SJCRH30 (cell line): ENCODE measurements at places on chromosomes 7 and 10.
A peak's percentile ranks its signal among the peaks of the same experiment; 100 is the strongest.

DNA sequence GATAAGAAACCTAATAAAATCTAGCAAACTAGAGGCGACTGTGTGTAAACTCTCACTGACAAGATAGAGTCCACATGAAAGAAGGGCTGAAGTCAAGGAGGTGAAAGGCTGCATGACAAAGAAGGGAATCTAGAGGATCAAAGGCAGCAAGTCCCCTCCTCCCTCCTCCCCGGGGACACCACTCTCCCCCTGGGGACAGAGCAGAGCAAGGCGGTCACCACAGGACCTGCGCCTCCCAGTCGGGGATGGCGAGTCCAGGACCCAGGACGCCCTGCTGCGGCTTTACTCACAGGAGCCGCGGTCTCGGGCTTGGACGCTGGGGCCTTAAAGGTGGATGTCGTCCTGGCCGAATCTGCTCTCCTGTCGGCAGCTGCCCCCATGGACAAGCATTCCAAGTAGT, 22.4 kb downstream of the BRI3 start:
- no peak for DNase-seq

GRCh38 chr10:87782721-87783120, 35.3 kb downstream of the ATAD1 start:
- DNase-seq: no peak

GRCh38 chr7:137978464-137979237, 23.2 kb downstream of the CREB3L2 start:
- DNase-seq: peak; percentile 43

DNA sequence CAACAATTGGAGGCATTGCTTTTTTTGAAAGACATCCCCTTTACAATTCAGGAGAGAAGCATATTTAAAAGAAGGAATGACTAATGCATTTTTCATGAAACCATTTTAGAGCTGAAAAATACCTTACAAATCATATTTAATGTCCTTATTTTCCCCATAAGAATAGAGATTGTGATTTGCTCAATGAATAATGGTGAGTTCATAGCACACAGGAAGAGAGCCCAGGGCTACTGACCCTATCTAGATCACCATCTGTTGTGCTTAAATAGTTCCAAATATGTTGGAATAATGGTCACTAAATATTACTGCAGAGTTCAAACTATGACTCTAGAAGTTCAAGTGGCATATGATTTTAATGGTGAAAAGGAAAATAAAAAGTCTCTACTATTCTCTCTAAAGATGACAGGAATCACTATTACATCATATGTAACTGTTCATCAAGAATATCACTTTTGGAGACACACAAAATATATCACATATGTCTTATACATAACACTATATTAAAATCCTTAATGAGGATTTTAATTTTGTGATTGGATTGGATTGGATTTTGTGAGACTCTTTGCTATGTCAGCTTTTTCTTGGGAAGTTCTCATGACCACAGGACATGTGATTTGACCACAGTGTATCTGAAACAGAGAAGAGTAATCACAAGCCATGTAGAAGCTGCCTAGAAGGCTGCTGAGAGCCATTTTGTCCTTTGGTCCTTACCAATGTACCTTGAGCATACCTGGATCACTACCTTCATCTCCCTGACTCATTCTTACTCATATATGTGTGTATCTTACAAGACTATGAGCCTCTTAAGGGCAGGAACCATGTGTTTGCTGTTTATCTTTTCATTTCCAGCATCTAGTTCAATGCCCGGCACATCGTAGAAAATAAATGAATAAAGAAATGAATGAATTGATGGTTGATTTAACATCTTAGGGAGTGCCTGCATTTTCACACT, 26.4 kb downstream of the SLC16A9 start:
- DNase-seq: no peak

DNA sequence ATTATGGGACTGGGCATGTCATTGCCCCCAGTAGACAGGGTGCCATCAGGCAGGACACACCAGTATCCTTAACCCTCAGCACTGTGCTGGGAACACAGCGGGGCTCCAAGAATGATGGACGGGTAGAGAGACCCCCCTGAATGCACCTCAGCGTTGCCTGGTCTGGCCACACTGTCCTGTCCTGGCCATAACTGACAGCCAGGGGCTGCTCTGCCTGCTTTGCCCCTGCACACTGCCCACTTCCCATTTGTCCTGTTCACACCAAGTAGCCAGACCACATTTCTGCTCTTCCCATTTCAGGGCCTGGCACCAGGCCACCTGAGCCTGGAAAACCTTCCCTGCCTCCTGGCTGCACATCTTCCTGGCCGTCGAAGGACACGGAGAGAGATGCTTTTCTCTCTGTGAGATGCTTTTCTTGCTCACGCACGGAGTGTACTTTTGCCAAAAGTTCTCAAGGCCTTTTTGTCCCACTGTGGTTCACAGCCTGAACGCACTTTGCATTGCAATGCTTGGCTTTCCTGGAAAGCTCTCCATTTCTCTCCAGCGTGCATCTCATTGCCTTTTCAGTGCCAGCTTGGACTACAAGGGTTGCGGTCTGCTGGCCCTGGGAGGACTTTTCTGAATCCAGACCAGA, 131.0 kb upstream of the EEPD1 start:
- DNase-seq: no peak

DNA sequence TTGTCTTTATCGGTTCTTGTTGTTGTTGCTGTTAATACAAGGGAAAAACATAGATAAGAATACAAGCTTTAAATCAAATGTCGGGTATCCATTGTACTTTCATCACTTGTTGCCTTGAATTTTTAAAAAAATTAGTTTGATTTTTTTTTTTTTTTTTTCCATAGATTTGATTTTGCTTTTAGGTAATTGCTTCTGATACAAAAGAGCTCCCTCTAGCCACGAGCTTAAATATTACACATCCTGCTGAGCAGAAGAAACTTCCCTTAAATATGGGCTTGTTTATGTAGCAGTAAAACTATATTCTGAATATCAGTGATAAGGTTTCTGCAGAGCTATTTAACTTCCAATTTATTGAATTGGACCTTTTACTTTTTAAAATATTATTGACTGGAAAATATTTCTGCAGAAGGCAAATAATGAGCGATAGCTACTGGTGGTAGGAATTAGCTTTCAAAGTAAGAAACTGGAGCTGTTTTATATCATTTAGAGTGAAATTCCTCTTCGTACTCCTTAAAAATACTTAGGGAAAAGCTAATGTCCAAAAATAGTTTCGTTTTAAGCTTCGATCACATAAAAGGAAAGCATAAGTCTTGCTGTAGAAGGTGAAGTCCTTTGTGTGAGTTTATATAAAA, 216.9 kb downstream of the POLR1F start:
- no peak for DNase-seq

DNA sequence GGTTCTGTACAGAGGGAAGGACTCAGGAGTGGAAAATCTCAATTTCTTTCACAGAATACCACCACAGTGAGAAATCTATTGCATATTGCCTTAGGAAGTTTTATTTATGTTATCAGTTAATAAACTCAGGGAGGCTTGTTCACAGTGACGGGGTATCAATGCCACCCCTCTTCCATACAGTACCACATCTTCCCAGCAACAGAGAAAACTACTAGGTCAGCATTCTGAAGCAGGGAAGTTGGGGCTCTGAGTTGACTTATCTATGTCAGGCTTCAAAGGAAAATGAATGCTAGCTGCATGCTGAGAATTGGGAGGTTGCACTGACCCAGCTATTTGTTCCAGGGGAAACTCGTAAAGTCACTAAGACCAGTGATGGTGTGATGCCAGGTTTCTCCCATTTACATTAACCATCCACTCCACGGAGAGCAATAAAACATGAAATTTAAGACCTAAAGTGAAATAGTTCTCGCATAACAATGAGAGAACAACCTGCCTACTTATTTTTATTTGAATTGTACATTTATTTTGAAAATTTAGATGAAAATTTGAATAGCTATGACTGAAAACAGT, 266.7 kb downstream of the RNLS start:
- DNase-seq: no peak

DNA sequence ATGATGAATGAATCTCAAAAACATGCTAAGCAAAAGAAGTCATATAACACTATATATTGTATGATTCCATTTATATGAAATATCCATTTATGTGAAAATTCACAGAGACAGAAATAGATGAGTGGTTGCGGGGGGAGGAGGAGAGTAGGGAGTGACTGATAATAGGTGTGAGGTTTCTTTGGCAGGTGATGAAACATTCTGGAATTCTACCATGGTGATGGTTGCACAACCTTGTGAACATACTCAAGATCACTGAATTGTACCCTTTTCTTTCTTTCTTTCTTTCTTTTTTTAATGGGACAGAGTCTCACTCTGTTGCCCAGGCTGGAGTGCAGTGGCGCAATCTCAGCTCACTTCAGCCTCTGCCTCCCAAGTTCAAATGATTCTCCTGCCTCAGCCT, 10.7 kb downstream of the SVOPL start:
- DNase-seq: no peak

DNA sequence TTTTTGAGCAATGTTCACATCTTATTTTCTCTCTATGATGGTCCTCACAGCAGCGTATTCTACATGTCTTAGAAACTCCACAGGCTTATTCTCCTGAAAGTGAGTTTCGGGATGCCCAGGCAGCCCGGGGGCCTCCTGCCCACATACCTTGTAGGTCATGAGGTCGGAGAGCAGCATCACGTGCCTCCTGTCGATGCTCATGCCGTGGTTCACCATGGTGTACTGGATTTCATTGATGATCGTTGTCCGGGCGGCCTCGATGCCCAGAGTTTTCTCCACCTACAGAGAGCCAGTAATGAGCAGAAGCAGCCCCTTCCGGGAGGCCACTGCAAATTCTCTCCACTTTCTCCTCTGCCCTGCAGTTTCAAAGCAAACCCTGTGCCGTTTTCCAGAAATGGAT, 48.0 kb downstream of the POLR3A start:
- no peak for DNase-seq

DNA sequence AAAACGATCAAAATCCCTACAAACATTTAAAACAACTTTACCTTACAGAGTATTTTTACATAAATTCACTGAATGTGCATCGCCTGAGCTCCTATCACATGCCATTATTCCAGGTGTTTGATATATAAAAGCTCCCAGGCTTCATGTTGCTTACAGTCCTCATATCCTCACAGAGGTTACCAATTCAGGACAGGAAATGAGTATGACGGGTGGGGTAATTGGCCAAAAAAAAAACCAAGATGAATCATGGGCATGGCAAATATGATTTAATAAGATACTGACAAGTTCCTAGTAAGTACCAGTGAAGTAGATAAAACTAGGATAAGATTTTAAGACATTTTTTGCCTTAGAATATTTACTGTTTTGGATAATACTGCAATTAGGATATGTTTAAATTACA, 135.8 kb downstream of the KMT2E start:
- DNase-seq: no peak

DNA sequence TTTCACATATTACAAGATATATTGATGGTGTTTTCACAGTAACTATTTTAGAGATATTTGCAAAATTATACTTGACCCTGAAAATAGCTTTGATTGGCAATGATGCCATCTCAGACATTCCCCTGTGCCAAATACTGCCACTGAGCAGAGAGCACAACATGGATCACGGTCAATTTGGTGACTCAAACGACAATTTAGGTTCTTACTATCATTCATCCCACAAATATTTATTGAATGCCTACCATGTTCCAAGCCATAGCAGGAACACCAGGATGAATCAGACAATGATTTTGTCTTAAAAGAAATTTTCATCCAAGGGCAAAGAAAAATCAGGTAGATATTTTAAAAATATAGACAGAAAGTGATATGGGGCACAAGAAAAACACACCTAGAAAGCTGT, 153.2 kb upstream of the ADO start:
- no peak for DNase-seq

DNA sequence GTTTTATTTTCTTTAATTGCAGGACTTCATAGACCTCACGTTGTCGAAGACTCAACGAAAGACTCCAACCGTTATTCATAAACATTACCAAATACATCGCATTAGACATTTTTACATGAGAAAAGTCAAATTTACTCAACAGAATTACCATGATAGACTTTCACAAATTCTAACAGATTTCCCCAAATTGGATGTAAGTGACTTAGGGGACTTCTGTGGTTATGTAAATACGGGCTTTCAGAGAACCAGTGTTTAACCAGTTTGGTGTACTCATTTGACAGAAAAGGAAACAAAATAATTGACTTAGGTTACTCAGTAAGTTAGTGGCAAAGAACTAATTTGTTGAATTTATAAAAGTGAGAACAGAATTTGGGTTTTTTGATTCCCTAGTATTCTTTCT, 4.2 kb downstream of the GTPBP4 start:
- no peak for DNase-seq

- DNase-seq: no peak
These were observed 129.1 kb upstream of the CTBP2 start for GRCh38 chr10:125289461-125289860.

- DNase-seq: no peak
These were observed 39.1 kb downstream of the PODXL start for GRCh38 chr7:131517218-131517923.
